Inflammatory macrophage treated with lipopolysaccharide for 1 hour (primary cell): ENCODE measurements at places on chromosomes 4 and X.

GRCh38 chrX:120823556-120823955 lies 52.1 kb downstream of the CT47B1 start:
- DNase-seq, result no peak

DNA sequence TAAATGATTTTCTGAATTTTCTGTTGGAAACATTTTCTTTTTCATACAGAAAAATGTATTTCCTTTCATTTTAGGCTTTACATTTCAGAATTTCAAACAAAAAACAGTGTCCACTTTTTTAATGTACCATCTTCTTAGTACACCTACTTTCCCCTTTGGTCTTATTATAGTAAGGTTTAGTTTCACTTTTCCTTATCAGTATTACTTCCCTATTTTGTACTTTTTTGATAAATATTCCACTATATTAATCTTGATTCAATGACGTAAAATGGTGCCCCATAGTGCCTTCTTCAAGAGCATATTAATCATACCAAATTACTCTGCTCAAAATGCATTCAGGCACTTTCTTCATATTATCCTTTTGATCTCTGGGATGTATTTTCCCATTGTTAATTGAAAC lies 52.5 kb downstream of the BANK1 start:
- no peak for DNase-seq

DNA sequence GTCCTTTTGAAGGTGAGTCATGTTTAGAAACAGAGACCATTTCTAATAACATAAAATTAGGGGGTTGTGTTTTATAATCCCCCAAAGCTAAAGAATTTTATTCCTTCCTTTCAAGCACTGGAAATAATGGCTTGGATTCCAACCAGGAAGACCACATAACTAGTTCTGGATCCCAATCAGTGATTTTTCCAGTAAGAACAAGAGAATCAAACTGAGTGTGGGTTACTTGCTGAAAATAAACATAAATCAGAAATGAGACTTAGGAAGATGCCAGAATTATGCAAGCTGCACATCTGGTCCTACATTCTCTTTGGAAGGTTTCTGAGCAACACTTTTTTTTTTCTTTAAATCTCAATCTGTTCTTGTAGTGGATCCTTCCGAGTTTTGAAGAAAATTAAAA lies 76.3 kb downstream of the SOWAHB start:
- DNase-seq, result no peak

DNA sequence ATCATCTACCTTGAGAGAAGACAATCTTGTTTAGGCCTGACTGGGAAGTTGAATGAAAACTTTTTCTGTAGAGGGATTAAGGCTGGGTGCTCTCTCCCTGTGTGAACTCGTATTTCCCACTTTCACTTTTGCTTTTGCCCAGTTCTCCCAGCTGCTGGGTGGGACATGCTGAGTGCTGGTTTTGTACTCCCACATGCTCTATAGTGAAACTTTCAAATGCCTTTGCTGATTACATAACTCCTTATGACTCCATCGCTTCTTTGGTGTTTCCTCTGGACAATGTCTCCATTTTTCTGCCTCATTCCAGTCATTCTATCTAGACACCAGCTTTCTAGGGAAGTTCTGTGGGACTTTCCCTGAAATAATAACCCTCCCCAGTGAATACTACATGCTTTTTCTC lies 100.5 kb downstream of the CLNK start:
- DNase-seq, result peak; percentile 95

DNA sequence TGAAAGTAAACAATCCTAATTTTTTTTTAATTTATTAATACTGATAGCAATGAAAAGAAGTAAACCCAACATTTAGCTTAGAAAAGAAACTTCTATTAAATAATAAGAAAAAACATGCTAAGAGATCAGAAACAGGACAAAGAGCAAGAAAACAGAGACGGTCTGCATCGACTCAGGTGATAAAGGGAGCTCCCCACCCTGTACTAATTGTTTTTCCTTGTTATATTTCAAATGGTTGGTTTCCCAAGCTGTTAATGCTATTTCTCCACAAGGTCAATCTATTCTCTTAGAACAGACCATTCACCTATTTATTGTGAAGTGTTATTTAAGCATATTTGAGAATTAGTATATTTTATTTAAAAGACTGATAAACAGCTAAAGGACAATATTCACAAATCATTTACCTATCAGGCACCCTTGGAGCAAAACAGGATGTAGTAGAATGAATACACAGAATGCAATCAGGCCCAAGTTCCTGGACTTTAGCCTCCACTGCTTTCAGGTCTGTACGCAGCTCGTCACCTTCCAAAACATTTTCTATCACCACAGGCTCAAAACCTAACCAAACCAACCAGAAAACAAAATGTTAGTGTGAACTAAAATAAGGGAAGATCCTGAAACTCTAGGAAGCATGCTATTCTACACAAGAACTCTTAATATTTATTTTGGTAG lies 5.5 kb downstream of the SEPSECS start:
- DNase-seq, result no peak

- peak; percentile 68 for DNase-seq
Observed at GRCh38 chr4:82201805-82202641, 171.8 kb downstream of the HNRNPD start.
